ENCODE measurements at places on chromosomes 3 and 15.
A peak's percentile ranks its signal among the peaks of the same experiment; 100 is the strongest.

DNA sequence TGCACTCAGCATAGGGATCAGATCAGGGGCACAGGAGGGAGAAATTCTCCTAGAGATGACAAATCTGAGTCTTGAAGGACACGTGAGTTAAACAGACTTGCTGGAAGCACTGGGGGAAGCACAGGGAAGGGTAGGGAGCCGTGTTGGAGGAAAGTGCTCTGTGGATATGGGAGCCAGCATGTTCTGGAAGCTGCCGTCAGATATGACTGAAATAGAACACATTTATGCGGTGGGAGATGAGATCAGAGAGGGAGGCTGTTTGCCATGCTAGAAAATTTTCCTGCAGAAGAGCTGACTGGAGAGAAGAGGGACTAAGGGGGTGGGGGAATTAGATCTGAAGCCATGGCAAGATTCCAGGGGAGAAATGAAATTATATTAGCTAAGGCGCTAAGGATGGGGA lies 1.8 kb downstream of the TAMM41 start:
- no peak for DNase-seq

GRCh38 chr3:15926871-15927270 lies 129.1 kb upstream of the ANKRD28 start:
- no peak for DNase-seq

DNA sequence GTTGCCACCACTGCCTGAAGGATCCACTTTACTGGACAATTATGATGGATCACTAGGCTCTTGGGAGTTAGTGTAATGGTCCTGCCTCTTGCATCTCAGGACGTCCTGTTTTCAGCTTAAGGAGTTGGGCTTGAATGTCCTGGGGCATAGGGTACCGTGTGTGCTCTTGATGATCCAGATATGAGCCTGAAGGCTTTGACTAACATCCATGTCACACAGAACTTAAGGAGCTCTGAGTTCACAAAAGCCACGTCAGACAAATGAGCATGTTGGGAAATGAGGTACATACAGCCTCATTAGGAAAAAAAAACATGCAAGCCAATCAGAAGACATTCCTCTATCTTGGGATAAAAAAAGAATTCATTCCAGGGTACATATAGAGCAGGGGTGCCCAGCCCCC lies 40.8 kb downstream of the CA12 start:
- no peak for DNase-seq

DNA sequence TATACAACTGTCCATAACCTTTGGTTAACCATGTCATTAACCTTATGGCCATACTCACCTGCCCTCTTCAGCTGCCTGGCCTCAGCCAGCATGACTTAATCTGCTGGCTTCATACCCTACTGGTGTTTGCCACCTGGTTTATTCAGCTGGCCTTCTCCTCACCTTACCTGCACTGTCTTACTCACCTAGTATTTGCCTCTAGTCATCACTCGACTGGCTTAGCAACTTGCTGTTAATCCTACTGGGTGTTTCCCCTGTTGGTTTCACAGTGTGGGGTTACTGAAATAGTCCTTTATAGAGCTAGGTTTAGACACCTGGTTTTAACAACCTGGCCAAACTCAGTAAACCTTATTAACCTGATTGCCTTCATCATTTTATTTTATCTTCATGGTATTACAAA lies 96.4 kb downstream of the IL12A start:
- DNase-seq: no peak

GRCh38 chr3:149415484-149415883 lies 38.0 kb upstream of the TM4SF1 start:
- DNase-seq: no peak

- no peak for DNase-seq
These were observed 24.2 kb upstream of the CAPN3 start for GRCh38 chr15:42335074-42335473.

GRCh38 chr15:37860896-37861295 lies 73.5 kb upstream of the TMCO5A start:
- DNase-seq: no peak

- no peak for DNase-seq
These were observed 249.3 kb upstream of the FEZF2 start for GRCh38 chr3:62622553-62623174.

- DNase-seq: no peak
These were observed 6.2 kb upstream of the EPHA3 start for GRCh38 chr3:89101251-89101650.

- no peak for DNase-seq
These were observed 183.8 kb upstream of the NR2F2 start for GRCh38 chr15:96146726-96147125.

- DNase-seq: no peak
These were observed 25.4 kb downstream of the KIF7 start for GRCh38 chr15:89629829-89630228.

- peak; percentile 77 for DNase-seq
These were observed 27.5 kb upstream of the CFAP161 start for GRCh38 chr15:81106560-81106959.

- no peak for DNase-seq
These were observed 23.4 kb downstream of the PLSCR4 start for GRCh38 chr3:146227486-146227885.

GRCh38 chr15:38168467-38169070 lies 84.1 kb upstream of the SPRED1 start:
- no peak for DNase-seq

- no peak for DNase-seq
These were observed 44.8 kb upstream of the HACD2 start for GRCh38 chr3:123629747-123630047.

DNA sequence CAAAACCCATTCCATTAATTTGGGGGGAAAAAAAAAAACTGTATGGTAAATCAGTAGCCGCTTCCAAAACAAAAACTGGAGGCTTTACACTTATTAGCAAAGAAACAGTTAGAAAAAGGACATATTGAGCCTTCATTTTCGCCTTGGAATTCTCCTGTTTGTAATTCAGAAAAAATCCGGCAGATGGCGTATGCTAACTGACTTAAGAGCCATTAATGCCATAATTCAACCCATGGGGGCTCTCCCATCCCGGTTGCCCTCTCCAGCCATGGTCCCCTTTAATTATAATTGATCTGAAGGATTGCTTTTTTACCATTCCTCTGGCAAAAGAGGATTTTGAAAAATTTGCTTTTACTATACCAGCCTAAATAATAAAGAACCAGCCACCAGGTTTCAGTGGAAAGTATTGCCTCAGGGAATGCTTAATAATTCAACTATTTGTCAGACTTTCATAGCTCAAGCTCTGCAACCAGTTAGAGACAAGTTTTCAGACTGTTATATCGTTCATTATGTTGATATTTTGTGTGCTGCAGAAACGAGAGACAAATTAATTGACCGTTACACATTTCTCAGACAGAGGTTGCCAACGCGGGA lies 9.4 kb upstream of the RPL24 start:
- no peak for DNase-seq

GRCh38 chr3:168974617-168975403 lies 688.7 kb downstream of the MECOM start:
- DNase-seq: no peak

- DNase-seq: no peak
These were observed 42.4 kb upstream of the HERC1 start for GRCh38 chr15:63876085-63876662.

- no peak for DNase-seq
These were observed 189.4 kb downstream of the UBE3A start for GRCh38 chr15:25249236-25250010.

GRCh38 chr3:32366638-32367397 lies 24.8 kb upstream of the CMTM7 start:
- DNase-seq: no peak

GRCh38 chr3:16053794-16054193 lies 120.7 kb upstream of the GALNT15 start:
- no peak for DNase-seq

- no peak for DNase-seq
These were observed 36.5 kb downstream of the DAPK2 start for GRCh38 chr15:64009798-64010261.

- DNase-seq: no peak
These were observed 132.4 kb downstream of the GOLGA6L6 start for GRCh38 chr15:20409247-20409646.

DNA sequence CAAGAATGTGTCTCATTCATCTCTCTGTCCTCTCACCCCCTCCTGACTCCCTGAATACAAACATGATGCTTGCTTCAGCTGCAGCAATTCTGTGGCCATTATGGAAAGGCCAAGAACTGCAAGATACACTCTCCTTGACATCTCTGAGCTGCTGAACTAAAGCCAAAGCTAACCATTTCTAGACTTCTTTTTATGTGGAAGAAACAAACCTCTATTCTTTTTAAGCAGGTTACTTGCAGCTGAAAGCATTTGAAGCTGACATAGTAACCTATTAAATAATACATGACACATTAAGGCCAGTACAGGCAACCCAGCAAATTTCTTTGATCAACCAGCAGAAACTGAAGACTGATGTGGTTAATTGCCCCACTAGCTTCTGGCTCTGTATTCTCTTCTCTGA lies 17.5 kb downstream of the FHIT start:
- no peak for DNase-seq

- no peak for DNase-seq
These were observed 26.2 kb downstream of the ATOSA start for GRCh38 chr15:52652984-52653383.

All from hematopoietic multipotent progenitor cell (in vitro differentiated cells).